ENCODE measurements at places on chromosomes 4 and X.

DNA sequence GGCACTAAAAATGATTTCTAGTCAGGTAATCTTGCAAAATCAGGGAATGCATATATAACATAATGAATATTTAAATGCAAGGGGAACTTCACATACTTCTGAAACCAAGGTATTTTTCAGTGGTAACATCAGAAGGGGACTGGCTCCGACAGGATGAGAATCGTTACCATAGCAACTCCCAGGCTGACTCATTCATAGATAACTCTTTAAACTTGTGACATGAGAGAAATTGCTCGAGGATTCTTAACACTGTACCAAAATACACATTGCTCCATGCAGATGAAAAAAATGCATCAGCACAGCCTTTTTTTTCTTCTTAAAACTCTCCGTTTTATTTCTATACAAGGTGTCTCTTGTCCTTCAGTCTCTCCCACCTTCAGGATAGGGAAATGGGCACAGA is 114.3 kb downstream of the GABRB1 start:
- peak; percentile 46 for DNase-seq

GRCh38 chr4:84932462-84932861 is 34.0 kb downstream of the WDFY3 start:
- no peak for DNase-seq

- DNase-seq = no peak
Measured at GRCh38 chr4:85724791-85725563, 250.0 kb downstream of the ARHGAP24 start.

GRCh38 chr4:88191404-88191803 is 33.0 kb upstream of the ABCG2 start:
- DNase-seq = no peak

GRCh38 chr4:74413265-74413664 is 31.7 kb upstream of the AREG start:
- no peak for DNase-seq

- no peak for DNase-seq
Measured at GRCh38 chr4:12884846-12885796, 599.0 kb downstream of the RAB28 start.

DNA sequence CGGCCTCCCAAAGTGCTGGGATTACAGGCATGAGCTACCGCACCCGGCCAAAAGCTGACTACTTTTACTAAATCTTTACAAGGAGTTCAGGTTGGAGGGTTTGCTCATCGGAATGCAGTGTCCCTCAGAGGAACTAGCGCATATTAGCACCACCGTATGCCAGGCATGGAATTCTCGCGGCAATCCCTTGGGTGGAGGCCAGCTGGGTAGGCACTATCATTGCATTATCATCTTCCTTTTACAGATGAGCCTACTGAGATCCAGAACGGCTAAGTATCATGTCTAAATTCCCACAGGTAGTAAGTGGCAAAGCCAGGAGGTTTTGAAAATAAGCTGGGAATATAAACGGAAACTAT is 6.1 kb upstream of the CXorf66 start:
- DNase-seq = no peak

DNA sequence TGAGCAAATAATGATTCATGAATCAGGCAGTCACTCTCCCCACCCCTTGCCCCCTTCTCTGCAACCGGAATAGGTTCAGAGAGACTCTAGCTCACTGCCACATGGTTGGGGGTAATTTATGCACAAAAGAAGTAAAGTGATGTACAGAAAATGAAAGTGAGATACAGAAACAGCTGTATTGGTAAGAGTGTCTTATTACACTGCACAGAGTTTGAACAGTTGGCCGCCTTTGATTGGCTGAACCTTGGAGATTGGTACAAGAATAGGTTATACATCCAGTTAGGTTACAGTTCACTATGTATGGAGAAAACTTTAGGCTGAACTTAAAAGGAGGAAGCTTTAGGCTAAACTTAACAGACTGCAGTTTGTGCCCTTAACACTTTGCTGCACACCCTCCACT is 34.6 kb upstream of the DIAPH2 start:
- no peak for DNase-seq

DNA sequence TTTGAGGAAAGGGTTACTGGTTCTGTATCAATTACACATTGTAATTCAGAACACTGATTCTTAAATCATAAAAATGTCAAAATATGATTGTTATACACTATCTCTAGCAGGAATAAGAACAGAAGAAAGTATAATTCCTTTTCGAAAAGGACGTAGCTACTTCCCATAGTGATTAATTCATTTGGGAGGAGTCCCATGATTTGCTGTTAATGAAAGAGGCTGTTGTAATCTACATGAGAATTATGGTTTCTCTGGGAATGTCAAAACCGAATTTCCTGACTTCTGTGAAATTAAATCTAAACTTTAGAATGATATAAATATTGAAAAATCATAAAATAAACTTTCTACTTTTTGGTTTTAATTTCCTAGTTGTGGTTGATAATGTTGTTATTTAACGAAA is 191.1 kb upstream of the ETNPPL start:
- DNase-seq = peak; percentile 68

DNA sequence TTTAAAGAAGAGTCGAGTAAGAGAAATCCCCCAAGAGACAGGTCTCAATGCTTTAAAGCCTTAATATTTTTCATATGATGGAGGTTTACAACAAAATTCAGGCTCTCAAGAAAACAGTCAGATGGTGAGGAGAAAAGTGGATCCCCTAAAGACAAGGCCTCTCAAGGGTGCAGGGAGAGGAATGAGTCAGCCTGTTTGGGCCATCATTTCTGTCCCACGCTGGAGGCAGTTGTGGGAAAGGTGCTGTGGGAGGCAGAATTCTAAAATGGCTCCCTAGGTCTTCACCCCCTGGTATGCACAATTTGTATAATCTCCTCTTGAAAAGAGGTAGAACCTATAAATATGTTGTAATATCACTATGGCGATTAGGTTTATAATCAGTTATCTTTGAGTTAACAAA is 4.6 kb upstream of the TIFA start:
- no peak for DNase-seq

- no peak for DNase-seq
Measured at GRCh38 chrX:68574240-68574639, 73.2 kb upstream of the STARD8 start.

- no peak for DNase-seq
Measured at GRCh38 chr4:76758996-76759395, 138.9 kb downstream of the SOWAHB start.

DNA sequence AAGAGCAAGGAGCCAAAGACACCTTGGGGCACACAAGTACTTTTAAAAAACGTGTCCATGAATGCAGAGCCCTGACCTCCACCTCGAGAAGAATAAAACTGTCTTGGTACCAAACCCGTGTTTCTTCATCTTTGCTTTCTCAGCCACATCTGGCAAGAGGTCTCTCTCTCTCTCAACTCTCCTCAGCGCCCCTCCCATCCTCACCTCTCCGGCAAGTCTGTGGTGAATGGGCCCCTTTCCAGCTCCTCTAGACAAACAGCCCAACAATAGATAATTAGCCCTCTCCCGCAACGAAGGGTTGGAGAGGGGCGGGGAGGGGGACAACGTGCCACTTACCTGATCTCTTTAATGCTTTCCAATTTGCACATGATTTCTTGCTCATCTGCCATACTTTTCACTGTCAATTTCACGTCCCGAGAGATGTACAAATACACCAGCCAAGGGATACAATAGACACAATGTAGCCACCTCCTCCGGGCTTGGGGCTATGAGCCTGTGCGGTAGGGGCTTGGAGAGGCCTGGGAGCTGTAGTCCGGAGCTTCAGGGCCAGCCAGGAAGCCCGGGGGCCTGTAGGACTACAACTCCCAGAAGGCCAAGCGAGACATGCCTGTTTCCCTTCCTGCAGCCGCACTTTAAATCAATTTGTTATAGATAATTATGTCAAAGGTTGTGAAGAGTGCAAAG is at the start of gene ZC4H2:
ZC4H2 (minus strand) TSS at position 462 of the 684 bp plus-strand sequence; CDS start at position 389, 73 bp downstream.
- DNase-seq = peak; percentile 57

DNA sequence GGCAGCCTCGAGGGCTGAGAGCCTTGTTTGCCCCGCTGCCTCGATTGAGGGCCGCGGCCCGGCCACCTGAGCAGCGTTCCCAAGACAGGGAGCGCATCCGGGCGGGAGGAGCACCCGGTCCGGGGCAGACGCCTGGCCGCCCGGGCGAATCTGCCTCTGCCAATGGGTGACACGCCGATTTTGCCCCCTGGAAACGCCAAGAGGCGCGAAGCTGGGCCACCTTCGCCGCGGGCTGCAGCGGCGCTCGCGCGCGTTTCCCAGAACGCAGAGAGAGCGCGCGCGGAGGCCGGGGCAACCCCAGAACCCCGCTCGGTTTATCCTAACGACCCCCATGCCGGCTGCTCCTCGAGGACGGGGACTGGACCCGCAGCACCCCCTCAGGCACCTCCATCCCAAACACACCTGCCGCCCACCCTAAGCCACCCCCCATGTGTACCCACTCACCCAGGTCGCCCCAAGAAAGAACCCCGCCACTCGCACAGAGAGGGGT is 575 bp downstream of the MAP7D2 start:
- no peak for DNase-seq

- DNase-seq = no peak
Measured at GRCh38 chr4:1711571-1712215, 426 bp downstream of the SLBP start.

- DNase-seq = no peak
Measured at GRCh38 chrX:136572030-136572429, 40.0 kb downstream of the VGLL1 start.

DNA sequence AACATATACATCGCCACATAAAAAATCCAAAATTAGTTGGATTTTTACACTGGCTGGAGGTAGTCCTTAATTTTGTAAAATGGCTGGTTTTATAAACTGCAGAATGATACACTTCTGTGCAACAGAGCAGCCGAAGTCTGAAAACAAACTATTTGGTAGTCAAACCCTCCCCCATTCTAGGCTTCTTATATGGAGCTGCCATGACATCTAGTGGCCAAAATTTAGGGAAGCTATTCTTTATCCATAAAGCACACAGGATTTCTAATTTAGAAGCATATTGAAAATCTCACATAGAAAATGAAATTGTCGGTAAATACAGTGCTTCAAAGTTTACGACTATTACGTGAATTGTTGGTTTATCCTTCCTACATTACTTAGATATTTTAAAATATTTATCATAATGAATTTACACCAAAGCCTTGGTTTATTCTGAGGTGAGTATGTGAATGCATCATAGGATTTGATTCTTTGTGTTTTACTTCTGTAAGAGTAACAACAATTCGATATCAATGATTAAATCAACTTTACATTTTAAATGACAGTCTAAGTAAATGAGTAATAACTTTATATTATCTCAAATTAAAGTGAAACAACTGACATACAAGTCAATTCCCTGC is 113.4 kb upstream of the FAM241A start:
- DNase-seq = peak; percentile 57

DNA sequence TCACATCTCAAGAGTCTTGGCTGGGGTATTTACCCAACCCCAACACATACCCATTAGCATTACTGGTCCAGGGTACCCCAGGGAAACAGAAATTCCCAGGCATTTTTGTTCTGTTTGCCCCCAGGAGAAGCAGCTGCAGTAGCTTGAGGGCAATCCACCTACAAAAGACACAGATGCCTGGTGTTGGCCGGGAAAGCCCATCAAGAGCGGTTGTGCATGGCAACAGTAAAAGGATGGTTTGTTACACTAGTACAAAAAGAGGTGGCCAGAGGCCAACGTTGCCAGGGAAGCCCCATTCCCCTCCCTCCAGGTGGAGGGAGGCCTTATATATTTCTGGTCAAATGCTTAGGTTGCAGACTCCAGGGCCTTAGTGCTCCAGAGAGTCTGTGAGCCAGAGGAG is 637.8 kb downstream of the BCOR start:
- DNase-seq = no peak

DNA sequence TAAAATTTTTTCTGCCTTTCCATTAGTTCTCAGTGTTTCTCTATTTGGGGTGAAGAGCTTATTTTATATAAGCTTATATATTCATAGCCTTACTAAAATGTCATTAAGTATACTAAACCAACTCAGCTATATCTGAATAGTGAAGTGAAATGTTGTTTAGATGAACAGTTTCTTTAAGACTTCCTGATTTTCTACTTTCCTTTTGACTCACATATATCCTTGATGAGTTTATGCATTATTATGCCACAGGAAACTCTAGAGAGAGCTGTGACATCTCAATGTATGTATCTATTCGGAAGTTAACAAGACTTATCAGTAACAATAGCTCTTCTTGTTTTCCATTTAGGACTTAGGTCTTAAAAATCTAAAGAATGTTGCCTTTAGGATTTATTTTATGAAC is 1491.8 kb upstream of the IGFBP7 start:
- no peak for DNase-seq

DNA sequence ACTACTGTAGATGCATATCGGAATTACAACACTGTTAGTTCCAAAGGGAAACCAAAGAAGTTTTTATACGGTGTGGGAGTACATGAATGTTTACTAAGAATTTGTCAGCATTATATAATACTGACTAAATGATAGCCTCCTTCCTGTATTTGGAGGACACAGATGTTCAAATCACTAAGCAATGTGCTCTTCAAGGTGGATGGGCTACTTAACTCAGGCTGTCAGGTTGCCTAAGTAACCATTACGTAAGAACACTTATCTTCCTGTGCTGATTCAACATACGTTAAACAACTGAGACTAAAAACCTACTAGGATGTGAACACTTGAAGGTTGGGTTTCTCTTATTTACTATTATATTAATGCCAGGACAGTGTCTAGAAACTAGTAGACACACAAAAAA is 81.9 kb upstream of the HPGD start:
- DNase-seq = no peak

DNA sequence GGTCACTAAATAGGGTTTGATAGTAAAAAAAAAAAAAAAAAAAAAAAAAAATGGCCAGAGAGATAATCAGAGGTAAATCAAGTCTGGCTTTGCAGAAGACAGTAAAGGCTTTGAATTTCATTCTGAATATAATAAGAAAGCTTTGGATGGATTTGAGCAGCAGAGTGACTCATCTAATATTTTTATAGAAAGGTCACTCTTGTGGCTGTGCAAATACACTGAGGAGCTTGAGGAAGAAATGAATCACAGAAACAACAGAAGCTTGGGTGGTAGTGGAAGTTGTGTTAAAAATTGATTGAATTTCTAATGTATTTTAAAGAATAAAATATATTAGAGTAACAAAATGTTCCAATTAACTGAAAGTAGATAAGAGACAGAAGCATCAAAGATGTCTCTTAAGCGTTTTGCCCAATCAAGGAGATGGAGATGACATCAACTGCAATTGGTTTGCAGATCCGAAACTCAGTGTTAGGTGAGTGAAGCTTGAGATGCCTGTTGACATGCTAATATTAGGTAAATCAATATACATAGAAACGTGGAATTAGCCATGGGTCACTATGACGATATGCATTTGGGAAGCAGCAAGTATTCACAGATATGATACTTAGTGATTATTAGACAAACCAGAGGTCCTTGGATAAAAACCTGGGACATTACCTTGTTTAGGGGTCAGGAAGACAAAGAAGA is 280.5 kb downstream of the GPM6A start:
- peak; percentile 4 for DNase-seq

DNA sequence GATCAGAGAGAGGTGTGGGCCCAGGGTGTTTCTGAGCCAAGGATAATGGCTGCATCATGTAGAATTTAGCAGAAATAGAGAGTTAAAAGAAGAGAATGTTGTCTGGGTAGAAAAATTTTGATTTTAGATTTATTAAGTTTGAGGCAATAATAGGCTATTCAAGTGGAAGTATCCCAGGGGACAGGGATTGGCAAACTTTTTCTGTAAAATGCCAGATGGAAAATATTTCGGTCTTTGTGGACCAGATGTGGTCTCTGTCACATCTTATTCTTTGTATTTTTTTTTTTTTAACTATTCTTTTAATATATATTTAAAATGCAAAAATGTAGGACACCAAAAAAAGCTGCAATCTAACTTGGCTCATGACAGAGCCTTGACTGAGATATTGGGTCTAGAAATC is 33.1 kb downstream of the IL15 start:
- DNase-seq = no peak

- no peak for DNase-seq
Measured at GRCh38 chr4:36786519-36786918, 458.0 kb upstream of the NWD2 start.

All from foreskin melanocyte (primary cell).